GM19239 (cell line): ENCODE measurements at places on chromosomes 6 and 20.

GRCh38 chr6:166798652-166799051 lies 157.7 kb downstream of the RNASET2 start:
- DNase-seq, result no peak

DNA sequence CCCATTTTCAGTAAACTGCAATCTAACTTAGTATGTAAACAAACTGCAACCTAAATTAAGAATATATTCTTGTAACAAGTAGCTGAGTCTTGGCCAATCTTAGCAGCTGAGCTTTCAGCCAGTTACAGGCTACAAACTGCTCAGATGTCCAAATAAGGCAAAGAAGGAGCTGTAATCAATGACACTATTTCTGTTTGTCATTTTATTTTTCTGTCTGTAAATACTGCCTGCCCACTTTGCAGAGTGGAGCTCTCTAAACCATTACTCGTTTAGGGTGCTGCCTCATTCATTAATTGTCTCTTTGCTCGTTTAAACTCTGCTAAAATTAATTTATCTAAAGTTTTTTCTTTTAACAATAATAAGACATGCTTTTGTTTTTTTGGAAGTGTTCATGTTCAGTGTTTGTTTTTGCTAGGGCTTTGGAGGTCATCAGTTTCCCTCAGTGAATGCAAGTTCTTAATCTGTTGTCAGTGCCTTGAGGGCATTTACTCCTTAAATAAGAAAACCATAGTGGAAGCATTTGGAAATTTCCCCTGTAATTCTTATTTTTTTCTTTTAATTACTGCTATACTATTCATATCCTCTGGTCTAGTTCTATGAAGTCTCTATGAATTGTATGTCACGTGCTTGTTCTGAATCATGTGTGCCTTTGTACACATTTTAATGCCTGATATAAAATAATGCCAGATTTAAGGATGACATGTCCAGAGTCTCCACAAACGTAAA lies 3.6 kb upstream of the PRL start:
- DNase-seq, result no peak

GRCh38 chr6:166705069-166705468 lies 78.0 kb upstream of the RPS6KA2 start:
- no peak for DNase-seq

DNA sequence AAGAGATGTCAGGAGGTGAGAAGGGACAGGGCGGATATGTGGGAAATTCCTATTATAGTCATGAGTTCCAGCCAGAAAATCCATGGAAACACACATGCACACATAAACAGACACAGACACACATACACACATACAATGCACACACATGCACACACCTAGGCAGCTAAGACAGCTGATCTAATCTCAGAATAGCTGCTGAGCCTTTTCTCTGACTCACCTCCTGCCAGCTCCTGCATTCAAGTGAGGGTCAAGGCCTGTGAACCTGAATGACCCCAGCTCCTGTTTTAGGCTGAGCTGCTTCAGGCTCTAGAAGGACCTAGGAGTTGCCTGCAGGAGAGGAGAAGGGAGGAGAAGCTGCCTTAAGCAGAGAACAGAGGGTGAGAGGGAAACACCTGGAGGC lies 21.6 kb upstream of the RAET1L start:
- no peak for DNase-seq

GRCh38 chr6:168331058-168331457 lies 11.5 kb upstream of the DACT2 start:
- no peak for DNase-seq

GRCh38 chr20:50820515-50821256 lies 25.8 kb downstream of the BCAS4 start:
- no peak for DNase-seq

GRCh38 chr6:157436944-157437336 lies 56.0 kb downstream of the ZDHHC14 start:
- DNase-seq, result no peak

- DNase-seq, result no peak
Measured at GRCh38 chr6:133806382-133807140, 82.4 kb upstream of the TCF21 start.

DNA sequence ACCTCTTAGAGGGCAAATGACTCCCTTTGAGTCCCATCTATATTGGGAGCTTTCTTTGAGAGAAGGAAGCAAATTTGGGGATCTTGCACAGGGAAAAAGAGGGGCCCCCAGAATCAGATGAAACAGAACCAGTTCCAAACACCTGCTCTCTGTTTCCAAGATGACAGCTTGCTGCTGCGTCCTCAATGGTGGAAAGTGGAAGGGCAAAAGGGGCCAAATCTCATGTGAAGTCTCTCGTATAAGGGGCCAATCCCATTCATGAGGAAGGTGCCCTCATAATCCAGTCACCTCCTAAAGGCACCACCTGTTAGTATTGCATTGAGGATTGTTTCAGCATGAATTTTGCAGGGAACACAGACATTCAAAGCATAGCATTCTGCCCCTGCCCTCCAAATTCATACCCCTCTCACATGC lies 483 bp upstream of the SERPINB1 start:
- DNase-seq, result no peak

DNA sequence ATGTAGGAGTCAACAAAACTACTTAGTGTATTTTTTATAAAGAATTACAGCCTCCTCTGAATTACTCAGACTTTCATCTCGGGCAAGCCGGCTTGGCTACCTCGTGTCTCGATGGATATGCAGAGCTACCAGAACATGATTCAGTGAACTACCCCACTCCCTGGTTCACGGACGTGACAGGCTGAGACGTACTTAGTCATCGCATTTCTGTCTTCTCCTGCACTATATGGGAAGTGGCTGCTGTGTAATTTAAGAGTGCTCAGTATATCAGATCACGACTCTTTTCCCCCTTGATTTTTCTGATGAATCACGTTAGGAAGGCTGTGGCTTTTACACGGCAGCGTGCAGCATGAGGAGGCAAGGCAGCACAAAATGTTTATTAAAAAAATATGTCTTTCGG lies 302.7 kb upstream of the ZFP64 start:
- no peak for DNase-seq

- DNase-seq, result no peak
Measured at GRCh38 chr6:85127696-85128243, 322.1 kb upstream of the NT5E start.

DNA sequence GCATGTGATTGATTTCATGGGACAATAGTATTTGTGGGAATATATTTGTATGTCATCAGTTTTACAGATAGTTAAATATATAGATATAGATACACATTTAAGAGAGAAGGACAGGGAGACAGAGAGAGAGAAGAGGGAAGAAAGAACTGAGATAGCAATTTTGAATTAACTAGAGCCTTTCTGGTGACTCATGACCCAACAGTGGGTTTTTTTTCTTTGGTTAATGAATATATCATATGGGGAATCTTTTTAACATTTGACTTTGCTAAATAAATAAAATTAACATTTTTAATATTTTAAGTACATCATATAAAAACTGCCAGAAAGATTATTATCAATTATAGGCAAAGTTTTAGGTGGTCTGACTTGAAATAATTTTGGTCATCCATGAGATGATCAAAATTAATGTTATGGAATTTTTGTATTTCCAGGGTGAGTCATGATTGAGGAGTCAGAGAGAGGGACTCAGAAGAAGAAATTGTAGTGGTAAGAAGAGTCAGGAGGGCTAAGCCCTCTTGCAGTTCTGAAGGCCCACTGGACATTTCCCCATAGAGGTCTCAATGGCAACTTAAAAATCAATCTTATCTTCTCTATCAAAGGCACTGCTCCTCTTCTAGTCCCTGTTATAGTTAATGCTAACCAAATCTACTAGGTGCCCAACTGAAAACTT lies 508.1 kb upstream of the MAP3K7 start:
- DNase-seq, result no peak

GRCh38 chr6:170487707-170488329 lies 65.3 kb downstream of the PSMB1 start:
- no peak for DNase-seq

DNA sequence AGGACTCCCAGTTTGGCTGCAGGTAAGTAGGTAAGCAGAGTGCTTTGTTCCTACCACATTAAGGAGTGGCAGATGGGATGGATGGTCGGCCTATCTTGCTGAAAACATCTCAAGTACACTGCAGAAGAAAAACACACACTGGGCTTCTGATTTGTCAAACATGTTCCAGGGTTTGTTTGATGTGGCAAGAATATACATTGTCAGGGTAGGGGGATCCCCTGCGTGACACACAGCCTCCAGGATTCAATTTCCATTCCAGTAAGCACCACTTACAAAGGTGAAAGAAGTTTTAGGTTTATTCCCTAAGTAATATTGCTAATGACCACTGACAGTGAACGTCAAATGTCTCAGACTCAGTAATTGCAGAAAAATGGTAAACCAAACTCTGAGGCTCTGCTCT lies 26.0 kb upstream of the KIF16B start:
- no peak for DNase-seq

- DNase-seq, result peak; percentile 17
Measured at GRCh38 chr6:122381494-122382265, 17.8 kb upstream of the HSF2 start.

DNA sequence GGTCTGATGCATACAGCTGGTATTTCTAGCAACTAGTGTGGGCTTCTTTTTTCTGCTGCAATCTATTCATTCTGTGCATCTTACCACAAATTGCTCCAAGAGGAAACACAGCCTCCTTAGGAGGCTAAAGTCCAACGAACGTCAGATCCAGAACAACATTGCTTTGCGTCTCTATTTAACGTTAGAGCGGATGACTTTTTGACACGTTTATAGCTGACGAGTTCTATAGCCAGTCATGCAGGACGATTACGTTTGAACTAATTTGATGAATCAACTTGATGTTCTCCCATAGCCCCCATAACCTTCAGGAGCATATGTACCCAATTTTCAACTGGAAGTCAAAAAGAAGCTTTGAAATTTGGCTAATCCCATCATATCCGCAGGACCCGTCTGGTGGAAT lies 59.9 kb downstream of the TSHZ2 start:
- DNase-seq, result no peak

- no peak for DNase-seq
Measured at GRCh38 chr6:132142308-132142707, 191.1 kb upstream of the CCN2 start.

- no peak for DNase-seq
Measured at GRCh38 chr6:110681543-110682459, 133.5 kb downstream of the CDK19 start.

- no peak for DNase-seq
Measured at GRCh38 chr6:71471718-71472117, 183.1 kb downstream of the OGFRL1 start.

- no peak for DNase-seq
Measured at GRCh38 chr6:88374553-88374952, 208.4 kb upstream of the CNR1 start.

DNA sequence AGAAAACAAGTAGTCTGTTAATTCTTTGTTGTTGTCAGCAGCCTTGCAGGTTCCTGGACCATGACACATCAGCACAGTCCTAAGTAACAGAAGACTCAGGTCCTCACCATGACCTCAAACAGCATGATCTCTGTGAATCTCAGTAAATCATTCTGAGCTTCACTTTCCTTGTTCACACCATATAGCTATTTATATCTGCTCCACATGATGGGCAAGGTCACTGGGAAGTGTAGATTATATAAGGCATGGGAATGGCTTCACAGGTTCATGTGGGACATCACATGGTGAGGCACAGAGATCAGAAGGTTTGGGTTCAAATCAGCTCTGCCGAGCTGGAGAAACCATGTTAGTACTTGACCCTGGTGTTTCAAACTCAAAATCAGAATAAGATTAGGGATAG lies 245.4 kb upstream of the SPTLC3 start:
- DNase-seq, result no peak

DNA sequence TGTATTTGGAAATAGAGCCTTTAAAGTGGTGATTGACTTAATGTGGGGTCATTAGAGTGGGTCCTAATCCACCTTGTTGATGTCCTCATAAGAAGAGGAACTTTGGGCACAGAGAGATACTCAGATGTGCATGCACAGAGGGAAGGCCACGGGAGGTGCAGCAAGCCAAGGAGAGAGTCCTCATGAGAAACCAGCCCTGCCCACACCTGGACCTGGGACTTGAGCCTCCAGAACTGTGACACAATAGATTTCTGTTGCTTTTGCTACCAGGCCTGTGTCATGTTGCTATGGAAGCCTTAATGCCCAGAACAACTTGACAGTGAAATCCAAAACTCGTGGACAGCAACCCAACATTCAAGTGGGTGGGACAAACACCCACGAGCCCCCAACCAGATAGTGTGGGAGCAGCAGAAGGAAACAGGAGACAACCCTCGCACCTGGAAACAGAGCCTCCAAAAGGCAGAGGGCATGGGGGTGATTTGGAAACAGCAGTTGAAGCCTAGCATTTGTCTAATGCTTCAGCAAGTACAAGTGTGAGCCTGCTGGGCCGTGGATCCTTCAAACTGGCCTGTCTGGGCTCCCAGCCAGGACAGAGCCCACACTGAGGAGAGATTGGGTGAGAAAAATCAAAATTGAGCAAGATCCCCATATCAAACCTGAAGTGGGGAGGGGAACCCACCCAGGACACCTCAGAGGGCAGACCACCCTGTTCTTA lies 201.0 kb upstream of the CST7 start:
- DNase-seq, result no peak

DNA sequence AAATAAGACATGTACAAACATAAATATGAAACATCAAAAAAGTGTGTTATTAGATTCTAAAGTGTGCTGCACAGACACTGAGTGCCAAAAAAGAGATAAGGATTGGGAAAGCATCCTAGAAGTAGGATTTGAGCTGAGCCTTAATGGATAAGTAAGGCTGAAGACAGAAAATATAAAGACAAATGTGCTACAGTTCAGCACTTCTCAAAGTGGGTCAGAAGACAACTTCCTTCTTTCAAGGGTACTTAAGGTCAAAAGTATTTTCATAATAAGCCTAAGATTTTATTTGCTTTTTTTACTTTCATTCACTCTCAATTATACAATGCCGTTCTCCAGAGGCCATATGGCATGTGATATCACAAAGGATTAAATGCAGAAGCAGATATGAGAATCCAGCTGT lies 16.8 kb downstream of the USP45 start:
- DNase-seq, result no peak

DNA sequence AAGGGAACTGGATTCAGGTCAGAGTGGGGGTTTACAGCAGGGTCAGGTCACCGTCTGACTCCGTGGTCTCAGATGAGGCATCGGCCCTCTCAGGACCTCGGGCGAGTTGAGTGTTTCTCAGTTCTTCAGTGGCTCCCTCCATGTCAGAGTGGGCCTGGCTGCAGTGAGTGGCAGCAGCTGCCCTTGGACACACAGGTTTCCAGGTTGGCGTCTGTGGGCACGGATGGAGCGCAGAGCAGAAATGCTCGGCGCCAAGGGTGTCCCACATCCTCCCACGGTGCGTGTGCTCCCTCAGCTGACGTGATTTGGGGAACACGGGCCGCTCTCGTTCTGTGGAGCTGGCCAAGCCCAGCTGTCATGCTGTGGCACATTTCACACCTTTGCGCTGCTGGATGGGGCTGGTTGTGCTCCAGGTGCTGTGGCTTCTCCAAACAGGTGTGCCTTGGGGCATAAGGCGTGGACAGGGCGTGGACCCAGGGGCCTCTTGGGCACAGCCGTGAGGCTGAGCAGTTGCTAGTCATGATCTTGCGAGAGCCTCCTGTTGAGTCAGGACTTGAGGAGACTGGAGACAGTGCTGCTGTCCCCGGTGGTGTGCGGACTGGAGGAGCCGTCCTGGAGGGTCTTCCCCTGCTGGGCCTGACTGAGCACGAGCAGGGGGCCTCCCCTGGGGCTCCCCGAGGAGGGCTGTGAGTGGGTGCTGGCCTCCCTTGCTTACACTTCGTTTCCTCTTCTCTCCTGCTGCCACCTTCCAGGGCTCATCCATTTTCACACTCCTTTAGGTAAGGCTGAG lies 9.5 kb upstream of the DNAJC5 start:
- no peak for DNase-seq

- DNase-seq, result no peak
Measured at GRCh38 chr6:115984809-115985208, 75.9 kb downstream of the FRK start.

GRCh38 chr20:5734602-5735001 lies 15.6 kb upstream of the SHLD1 start:
- DNase-seq, result no peak
